Skin of body (tissue), 3 donors: ENCODE measurements at places on chromosomes 6 and 20. TPM values are rescaled to one million over a fixed set of nuclear protein-coding genes. Genes with fewer than 3 reads are reported as not detected.

Gene DEFB119
- not detected for total RNA-seq

Gene CD109
- 55.0 TPM for total RNA-seq

- DNase-seq: no peak
Observed at GRCh38 chr20:41657655-41658054, 39.5 kb upstream of the CHD6 start.

GRCh38 chr6:73734832-73735453 is 38.9 kb downstream of the CD109 start:
- DNase-seq: no peak
